Activated CD4-positive, alpha-beta memory T cell treated with anti-CD3 and anti-CD28 coated beads, Interleukin-2, amount 10 ng/mL, durations not matched to agents 7 days and 5 days (primary cell): ENCODE measurements at places on chromosomes 4 and X. TPM values are rescaled to one million over a fixed set of nuclear protein-coding genes. Genes with fewer than 3 reads are reported as not detected.

DNA sequence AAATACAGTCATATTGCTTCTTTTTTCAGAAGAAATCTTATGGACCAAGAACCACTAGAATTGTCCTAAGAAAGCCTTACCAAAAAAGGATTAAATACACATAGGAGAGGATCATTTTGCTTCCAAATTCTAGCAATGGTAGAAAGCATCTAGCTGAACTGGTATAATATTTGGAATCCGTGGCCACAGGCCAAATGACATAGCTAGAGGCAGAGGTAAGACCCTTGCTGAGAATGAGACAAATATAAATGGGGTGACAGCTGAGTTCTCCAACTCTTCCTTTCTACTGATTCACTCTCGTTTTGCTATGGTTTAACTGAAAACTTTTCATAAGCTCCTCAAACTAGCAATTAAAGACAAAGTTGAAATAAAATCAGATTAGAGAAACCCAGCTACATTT lies 150.0 kb downstream of the TTC29 start:
- DNase-seq = no peak

- no peak for DNase-seq
These were observed 2.4 kb downstream of the PDLIM3 start for GRCh38 chr4:185532795-185533324.

- DNase-seq = no peak
These were observed 84.5 kb upstream of the DKK2 start for GRCh38 chr4:107120661-107121060.

DNA sequence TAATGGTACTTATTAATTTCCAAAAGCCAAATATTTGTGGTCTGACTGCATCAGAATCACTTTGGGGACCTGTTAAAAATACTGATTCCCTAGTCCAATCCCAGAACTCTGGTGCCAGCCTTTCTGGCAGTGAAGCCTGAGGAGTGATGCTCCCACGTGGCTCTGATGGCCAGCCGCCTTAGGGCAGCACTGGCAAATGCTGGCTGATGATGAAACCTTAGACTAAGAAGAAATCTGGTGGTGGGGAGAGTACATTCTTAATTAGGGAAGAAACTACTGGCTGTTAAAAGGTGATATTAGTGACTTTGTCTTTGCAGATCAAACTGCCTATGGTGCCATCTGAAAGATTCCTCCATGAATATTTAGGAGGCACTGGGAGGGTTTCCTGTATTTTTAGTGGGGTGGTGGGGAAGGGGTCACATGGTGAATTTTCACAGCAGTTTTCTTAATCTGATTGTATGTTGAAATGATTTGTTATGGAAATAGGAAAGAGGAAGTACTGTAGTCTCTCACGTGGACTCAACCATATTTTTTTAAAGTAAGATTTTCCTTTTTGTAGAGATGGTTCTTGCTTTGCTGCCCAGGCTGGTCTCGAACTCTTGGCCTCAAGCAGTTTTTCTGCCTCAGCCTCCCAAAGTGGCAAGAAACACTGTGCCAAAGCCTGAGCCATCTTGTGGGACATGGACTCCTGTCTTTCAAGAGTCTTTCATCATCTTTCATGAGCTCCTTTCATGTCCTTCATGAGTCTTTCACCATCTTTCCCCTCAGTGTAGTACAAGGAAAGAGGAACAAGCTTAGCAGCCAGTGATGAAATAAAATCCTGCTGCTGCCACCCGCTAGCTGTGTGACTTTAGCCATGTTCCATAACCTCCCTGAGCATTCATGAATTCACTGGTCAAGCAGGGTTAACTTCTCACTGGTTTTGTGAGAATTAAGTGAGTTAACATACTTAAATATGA lies 90.8 kb downstream of the ZNF330 start:
- no peak for DNase-seq

DNA sequence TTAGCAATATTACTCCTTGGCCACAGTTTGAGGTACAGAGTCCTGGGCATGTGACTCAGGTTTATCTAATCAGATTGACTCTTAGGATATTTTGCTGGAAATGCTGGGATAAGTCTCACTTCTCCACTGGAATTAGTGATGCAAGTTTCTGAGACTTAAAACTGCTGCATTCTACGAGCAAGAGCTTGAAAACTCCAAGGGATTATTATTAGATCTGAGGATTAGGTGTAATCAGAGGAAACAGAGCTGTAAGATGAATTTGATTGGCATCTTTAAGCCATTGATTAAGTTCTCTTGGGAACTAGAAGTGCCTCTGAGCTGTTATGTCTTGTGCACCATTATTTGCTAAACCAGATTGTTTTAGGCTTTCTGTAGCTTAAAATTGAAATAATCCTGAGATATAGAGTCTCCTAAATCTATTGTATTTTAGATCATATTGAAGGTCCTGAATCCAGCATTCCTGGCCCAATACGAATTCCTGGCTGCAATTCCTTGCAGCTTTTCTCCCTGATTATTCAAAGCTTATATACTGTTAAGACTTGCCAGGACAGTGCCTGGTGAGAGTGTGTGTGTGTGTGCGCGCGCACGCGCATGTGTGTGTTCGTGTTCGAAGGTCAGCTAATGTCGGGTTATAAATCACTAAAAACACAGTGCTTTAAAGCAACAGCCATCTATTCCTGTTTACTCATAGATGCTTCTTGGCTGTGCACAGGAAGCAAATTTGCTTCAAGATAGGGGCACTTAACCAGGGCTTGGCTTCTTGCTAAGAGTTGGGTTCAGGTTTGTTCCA lies 735.1 kb downstream of the STIM2 start:
- no peak for DNase-seq

- no peak for DNase-seq
These were observed 193.9 kb upstream of the GPC4 start for GRCh38 chrX:133609166-133609565.

The BTC gene
- not detected for total RNA-seq

The MAGEB1 gene
- total RNA-seq = not detected

The ZFP42 gene
- not detected for total RNA-seq

The ZNF827 gene
- 7.9 TPM for total RNA-seq

The FAM9C gene
- total RNA-seq = not detected

The TMSB15A gene
- total RNA-seq = not detected
